ENCODE measurements at places on chromosomes 5 and 9.

GRCh38 chr5:42970636-42971559 lies 69.2 kb downstream of the ANXA2R start:
- no peak for DNase-seq

- DNase-seq: no peak
Measured at GRCh38 chr5:153352685-153353219, 137.7 kb upstream of the GRIA1 start.

DNA sequence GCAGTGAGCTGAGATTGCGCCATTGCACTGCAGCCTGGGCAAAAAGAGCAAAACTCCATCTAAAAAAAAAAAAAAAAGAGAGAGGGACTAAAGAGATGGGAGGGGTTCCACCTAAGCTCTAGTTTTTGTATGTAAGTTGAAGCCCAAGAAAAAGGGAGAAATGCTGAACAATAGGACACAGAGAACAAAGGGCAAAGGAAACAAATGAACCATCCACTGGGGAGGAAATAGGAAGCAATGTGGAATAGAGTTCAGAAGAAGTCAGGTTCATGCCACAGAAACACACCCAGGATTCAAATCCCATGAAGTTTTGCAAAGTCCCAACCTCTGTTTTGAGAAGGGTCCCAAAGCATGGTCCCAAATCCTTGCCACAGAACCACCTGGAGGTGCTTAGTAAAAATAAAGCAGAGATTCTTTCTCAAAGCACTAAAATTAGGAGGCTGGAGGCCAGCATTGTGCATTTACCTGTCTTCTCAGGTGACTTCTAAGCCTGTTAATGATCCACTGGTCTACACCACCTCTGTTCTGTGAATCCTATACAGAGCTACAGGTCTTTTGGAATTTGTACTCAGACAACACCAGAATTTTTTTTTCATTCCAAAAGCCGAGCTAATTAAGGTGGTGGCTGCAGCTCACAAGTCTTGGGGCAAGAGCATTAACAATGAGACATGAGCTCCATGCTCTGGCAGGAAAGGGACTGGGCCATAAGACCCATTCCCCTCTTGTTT lies 177.6 kb downstream of the DOCK8 start:
- DNase-seq: no peak

DNA sequence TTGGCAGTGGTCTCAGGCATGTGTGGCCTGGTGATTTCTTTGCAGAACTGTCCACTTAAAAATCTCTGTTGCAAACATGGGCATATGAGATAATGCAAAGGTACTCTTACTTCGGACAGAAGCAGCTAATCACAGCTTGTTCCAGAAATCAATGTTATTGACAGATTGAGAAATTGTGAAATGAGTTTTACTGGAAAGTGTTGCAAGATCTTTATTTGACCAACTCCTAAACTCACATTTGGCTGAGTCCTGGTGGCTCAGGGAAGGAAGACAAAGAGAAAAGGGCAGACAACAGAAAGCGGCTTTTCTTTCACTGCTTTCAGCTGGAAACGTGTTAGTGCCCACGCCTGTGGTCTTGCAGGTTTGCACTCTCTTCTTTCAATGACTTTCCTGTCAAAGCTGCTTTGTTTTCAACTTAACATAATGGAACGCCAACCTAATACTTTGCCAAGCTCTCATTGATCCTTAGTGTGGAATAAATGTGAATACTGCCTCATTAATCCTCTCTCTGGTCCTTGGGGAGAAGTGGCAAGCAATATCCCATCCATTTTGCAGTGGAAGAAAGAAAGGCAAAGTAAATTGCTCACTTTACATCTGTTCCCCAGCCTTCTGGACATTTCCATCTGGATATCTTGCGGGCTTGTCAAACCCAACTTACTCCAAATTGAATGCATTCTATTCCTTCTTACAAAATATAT lies 586.4 kb downstream of the LRRC70 start:
- DNase-seq: no peak

DNA sequence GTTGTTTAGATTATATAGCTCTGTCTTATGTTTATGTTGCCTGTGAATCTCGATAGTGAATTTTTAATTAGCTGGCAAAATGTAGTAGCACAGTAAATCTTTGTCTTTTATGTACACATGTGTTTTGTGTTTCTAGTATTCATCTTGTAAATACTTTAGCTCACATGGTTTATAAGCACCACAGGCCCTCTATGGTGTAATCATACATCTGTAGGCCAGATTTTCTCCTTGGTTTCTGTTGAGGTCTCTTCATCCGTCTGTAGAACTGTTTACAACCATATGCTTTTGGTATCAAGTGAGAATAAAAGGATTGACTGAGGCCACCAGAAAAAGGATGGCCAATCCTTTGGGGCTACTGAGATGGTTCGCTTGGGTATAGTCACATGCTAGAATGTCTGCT lies 45.0 kb downstream of the PRR16 start:
- no peak for DNase-seq

DNA sequence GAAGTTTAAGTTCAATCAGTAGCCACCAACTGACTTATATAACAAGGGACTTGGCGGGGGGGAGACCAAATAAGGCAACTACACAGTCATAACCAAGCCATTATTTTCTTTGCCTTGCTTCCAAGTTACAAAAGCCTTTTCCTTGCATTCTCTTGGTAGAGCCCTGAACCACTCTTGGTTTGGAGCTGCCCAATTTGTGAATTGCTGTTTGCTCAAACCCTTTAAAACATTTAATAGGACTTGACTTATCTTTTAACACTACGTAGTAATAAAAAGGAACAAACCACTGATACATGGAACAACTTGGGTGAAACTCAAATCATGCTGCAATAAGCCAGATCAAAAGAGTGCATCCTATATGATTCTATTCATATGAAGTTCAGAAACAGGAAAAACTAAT lies 31.7 kb upstream of the MSH3 start:
- DNase-seq: no peak

- DNase-seq: no peak
Measured at GRCh38 chr5:15283076-15283475, 216.9 kb upstream of the FBXL7 start.

DNA sequence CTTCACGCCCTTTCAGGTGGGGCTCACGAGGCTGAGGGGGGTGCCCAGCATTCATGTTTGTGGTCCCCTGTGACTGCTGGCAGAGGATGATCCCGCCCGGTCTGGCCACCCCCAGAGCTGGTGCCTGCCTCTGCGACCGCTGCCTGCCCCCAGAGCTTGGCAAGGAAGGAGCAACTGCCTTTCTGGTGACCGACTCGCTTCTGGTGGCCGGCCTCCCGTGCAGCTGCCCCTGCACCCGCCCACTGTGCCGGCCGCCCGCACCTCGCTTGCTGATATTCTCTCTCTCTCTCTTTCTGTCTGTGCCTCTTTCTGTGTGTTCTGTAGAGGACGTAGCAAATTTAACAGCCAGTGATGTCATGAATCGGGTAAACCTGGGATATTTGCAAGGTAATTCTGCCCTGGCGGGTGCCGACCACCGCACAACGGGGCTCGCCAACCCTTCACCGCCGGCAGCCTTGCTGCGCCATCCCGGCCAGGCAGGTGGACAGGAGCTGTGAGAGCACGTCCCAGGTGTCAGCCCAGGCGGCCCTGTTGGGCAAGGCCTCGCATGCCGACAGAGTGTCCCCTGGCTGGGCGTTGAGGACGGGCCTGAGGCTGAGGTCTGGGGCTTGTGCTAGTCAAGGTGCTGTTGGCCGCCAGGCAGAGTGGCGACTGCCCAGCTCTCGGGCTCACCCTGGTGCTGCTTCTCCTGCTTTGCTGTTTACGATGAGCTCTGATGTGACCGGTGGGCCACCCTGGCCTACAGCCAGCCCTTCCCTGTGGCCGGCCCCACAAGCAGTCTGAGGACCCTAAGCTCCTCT lies 86.0 kb downstream of the KCNT1 start:
- no peak for DNase-seq

DNA sequence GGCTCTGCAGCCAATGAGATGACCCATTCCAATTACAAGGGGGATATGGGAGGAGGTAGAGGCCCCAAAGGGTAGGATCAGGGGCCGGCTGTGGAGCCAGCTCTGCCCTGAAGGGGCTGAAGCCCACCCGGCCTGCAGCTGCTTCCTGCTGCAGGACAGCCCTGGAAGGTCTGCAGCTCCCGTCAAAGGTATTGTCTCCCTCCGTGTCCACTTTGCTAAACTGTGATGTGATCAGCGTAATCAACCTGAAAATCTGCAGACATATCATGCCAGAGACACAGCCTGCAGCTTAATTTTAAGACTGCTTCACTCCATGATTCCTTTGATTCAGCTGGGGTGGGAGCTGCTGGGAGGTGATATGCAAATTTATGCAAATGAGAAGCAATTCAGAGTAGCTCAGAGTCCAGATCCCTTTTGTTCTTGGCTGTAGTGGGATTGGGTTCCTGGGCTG lies 90.7 kb downstream of the GADD45G start:
- no peak for DNase-seq

GRCh38 chr9:89379031-89379430 lies 60.7 kb downstream of the SECISBP2 start:
- DNase-seq: no peak

- no peak for DNase-seq
Measured at GRCh38 chr5:135355169-135355568, 43.9 kb downstream of the MACROH2A1 start.

DNA sequence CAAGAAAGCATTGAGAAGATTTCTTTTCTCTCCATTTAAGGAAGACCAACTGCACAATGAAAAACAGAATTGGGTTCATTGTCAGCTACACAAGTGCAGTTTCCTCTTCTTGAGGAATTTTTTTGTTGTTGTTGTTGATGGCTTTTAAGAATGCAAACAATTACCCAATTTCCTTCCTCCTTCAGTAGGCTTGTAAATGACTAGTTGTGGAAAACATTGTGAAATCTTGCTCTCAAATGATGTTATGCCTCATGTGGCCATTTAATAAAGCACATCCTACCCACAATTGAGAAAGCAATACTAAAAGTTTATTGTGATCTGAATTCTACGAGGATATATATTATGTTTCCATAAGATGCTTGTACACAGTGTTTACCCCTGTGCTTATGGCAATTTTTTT lies 171.6 kb downstream of the FAM174A start:
- no peak for DNase-seq

- DNase-seq: no peak
Measured at GRCh38 chr5:35138232-35138631, 90.5 kb upstream of the AGXT2 start.

GRCh38 chr9:135109650-135110049 lies 22.2 kb downstream of the OLFM1 start:
- no peak for DNase-seq

Measured in activated T-helper 1 cell treated with Interleukin-2 at 50 U/mL for 16 hours (primary cell).